RPMI7951 (cell line): ENCODE measurements at places on chromosomes 2 and 18. TPM values are rescaled to one million over a fixed set of nuclear protein-coding genes. Genes with fewer than 3 reads are reported as not detected.

The SP100 gene
- total RNA-seq: 127 and 129 TPM in 2 replicates

The MAL gene
- total RNA-seq: not detected in 2 replicates

The FEV gene
- total RNA-seq: not detected in 2 replicates

The DUSP2 gene
- total RNA-seq: 0.49 and 0.84 TPM in 2 replicates

The PCGF1 gene
- 42.3 and 44.7 TPM in 2 replicates for total RNA-seq
